ENCODE measurements at places on chromosomes 4 and X.
A peak's percentile ranks its signal among the peaks of the same experiment; 100 is the strongest.

- DNase-seq, result no peak
These were observed 57.4 kb downstream of the MOSPD2 start for GRCh38 chrX:14930663-14931062.

- DNase-seq, result no peak
These were observed at the start of gene EPHA5 for GRCh38 chr4:65670331-65671031. EPHA5 (minus strand) TSS chr4:65670489; CDS start chr4:65669742, 747 bp downstream.

DNA sequence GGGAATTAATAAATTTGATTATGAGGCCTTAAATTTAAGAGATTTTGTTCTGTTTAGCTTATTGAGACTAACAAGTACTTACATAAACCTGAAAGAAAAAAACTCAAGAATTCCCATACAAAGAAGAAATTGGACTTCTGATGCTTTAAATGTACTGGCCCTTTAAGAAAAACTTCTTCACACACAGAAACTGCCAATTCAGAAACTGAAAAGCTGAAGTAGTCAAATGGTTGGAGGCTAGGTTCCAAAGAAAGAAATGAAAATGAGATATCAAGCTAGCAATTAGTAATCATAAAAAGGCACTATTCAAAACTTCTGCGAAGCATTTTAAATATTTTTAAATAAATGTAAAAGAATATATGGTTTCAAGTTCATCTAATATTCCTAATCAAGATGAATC lies 151.3 kb downstream of the THOC2 start:
- no peak for DNase-seq

GRCh38 chr4:183223053-183223452 lies 97.0 kb downstream of the CLDN22 start:
- DNase-seq, result no peak

- DNase-seq, result no peak
These were observed 7.3 kb upstream of the CSF2RA start for GRCh38 chrX:1261285-1261684.

DNA sequence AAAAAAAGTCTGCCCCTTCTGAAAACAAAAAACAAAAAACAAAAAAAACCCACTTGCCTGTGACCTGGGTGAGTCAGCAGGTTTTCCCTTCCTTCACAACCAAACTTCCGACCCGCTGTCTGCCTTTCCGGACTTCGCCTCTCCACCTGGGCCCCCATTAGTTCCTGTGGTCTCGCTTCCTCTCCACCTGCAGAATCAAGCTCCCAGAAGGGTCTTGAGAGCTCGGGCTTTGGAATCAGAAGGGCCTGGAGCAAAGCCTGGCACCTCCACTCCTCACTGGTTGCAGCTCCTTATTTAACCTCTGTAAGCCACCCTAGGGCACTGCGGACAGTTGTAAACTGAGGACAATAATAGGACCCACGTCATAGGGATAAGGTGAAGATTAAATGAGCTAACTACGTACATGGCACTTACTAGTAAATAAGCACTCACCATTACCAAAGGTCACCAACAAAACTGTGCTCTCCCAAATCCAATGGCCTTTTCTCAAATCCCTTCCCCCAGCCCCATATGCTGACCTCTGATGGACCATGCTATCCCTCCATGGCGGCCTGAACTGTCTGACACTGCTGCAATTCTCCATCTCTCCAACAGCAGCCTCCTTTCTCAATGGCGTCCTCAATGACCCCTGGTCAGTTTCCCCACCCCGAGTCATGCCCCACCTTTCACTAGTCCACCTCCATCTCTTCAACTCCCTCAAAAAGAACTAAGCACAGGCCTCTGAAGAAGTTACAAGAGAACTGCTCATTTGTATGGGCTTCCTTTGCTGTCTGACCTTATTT lies 64.2 kb downstream of the IRF2 start:
- peak; percentile 17 for DNase-seq
